ENCODE measurements at places on chromosomes 7 and 10.
A peak's percentile ranks its signal among the peaks of the same experiment; 100 is the strongest.

DNA sequence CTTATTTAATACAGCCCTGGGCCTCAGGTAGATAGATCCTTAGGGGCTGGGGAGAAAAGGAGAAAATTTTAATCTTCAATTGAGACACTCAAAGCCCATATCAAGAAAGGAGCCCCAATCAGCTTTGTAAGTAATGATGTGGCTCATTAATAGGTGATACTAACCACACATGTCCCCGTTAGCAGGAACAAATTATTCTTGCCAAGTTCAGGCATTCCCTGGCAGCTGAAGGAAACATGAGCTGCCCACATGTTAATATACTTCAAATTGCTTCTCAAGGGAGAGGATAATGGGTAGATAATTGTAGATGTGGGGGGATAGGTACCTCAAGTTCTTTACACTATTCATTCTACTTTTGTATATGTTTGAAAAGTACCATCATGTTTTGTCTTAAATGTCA lies 14.5 kb downstream of the IFIT5 start:
- DNase-seq: no peak

DNA sequence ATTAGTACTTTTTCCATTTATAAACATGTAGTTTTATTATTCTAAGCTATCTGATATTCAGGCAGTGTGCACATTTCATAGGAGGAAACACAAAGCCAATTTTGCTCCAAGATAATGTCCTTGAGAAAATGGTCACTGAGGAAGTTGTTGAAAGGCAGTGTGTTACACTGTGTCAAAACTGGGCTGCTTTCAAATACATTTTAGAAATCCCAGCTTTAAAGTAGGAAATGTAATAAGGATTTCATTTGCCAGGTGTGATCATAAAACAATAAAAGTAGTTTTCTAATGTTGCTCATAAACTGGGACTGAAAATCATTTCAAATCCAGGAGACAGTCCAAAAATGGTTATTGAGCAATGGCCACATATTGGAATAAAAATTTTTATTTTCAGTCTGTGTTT lies 80.1 kb downstream of the WDR37 start:
- no peak for DNase-seq

- DNase-seq: peak; percentile 72
These were observed 114.0 kb upstream of the COBL start for GRCh38 chr7:51430480-51431086.

GRCh38 chr7:130721486-130722277 lies 12.3 kb downstream of the KLF14 start:
- peak; percentile 82 for DNase-seq

- DNase-seq: no peak
These were observed 20.2 kb upstream of the SEM1 start for GRCh38 chr7:96729820-96730219.

GRCh38 chr10:60339757-60340156 lies 49.9 kb downstream of the ANK3 start:
- DNase-seq: no peak

- DNase-seq: no peak
These were observed 11.4 kb downstream of the KDM7A start for GRCh38 chr7:140165422-140165821.

GRCh38 chr7:141160246-141160860 lies 86.5 kb downstream of the TMEM178B start:
- no peak for DNase-seq

DNA sequence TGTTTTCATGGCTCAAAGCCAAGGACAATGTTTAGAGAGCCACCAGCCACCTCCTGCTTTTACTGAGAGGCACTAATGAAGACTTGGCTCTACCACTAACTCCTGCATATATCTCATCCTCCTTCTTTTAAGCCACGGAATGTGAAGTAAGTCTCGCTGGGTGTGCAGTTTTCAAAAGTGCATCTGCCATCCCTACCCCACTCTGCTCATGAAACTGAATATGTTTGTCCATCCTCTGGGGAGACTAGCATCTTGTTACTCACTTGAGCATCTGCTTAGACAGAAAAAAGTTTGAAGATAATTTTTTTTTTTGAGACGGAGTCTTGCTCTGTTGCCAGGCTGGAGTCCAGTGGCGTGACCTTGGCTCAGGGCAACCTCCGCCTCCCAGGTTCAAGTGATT lies 40.8 kb downstream of the EPDR1 start:
- DNase-seq: no peak

GRCh38 chr7:71707041-71707440 lies 575.1 kb downstream of the GALNT17 start:
- DNase-seq: no peak

- peak; percentile 50 for DNase-seq
These were observed 58.5 kb downstream of the PHYHIPL start for GRCh38 chr10:59234816-59235429.

- no peak for DNase-seq
These were observed 21.9 kb downstream of the CACNB2 start for GRCh38 chr10:18162021-18162627.

DNA sequence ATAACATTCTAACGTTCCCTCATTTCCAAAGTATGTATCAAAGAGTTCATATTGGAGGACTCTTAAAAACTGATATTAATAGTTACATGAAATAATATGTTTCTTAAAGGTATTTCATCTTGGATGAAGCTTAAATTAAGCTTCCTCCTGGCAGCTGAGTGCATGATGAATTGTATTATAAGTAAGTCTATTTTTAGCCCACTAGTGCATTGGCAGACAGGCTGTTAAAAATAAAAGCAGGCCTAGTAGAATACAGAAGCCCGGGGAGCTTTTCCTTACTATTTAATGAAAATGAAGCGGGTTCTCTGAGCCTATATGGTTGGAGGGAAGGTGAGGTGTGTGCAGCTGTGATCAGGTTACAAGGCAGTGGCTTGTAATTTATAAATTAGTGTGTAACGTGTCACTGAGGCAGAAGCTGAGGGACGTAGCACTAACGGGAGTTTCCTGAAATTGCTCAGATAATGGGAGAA lies 130.7 kb upstream of the KMT2E start:
- DNase-seq: no peak

DNA sequence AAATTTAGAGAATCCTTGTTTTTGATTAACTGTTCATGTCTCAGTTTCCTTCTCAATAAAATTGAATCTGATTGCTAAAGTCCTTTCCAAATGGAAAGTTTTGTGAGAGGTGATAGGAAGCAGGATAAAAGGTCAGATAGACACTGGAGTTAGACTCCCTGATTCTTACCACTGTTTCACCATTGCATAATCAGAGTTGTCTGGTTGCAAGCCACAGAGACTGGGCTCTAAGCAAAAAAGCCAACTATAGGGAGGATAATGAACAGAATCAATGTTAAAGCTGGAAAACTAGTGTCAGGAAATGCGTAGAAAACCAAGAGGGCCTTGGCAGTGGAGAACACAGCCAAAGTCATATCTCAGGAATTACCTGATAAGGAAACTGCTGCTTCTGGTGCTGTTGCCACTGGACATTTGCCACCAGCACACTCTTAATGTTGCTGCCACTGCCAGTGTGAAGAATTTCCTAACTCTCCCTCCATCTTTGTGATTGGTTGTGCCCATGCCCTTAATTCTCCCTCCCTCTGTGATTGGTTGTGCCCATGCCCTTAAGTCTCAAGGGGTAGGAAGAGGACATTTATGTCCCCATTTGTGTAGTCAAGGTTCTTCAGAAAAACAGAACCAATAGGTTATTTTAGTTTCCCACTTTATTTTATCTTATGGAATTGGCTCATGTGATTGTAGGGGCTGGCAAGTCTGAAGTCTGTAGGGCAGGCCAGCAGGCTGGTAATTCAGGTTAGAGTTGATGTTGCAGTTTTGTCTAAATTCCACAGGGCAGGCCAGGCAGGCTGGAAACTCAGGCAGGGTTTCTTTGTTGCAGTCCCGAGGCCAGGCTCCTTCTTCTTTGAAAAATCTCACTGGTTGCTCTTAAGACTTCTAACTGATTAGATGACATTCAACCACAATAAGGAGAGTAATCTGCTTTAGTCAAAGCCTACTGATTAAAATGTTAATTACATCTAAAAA lies 639.0 kb downstream of the REEP3 start:
- DNase-seq: no peak

GRCh38 chr7:108592646-108593201 lies 23.1 kb downstream of the DNAJB9 start:
- DNase-seq: peak; percentile 74

- DNase-seq: no peak
These were observed 50.0 kb downstream of the ESYT2 start for GRCh38 chr7:158779061-158780000.

GRCh38 chr7:83455612-83456011 lies 193.3 kb downstream of the SEMA3E start:
- no peak for DNase-seq

GRCh38 chr7:37462138-37462537 lies 13.5 kb upstream of the ELMO1 start:
- no peak for DNase-seq

DNA sequence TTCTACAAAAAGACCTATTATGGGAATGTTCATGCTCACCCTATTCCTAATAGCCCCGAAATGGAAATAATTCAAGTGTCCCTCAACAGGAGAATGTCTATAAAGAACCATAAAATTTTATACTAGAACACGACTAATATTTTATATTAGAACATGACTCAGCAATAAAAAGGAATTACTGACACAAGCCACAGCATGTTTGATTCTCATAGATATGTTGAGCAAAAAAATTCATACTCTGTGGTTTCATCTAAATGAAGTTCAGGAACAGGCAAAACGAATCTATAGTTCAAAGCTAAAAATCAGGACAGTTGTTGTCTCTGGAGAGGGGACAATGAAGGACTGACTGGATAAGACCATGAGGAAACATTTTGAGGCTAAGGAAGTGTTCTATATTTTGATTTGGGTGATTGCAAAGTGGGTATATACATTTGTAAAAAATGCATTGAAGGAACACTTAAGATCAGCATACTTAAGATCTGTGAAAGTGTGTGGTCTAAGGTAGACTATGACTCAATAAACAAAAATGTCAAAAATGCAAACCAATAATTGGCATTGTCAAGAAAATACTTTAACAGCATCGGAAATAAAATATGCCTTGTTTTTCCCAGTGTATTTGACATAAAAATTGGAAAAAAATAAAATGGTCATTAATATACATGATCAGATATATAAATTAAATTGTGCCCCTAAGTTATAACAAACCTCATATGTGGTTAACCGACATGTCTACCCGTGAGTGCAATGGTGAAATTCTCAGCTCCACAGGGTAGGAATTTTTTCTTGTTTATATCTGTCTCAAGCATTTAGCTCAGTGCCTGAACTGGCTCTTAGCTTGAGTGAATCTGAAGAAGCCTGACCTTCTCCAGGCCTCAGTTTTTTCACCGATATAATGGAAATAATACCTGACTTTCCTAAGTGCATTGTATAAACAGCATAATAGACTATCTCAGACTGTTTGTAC lies 124.9 kb upstream of the CTTNBP2 start:
- no peak for DNase-seq

GRCh38 chr7:24812305-24812945 lies 55.2 kb upstream of the GSDME start:
- DNase-seq: peak; percentile 49

DNA sequence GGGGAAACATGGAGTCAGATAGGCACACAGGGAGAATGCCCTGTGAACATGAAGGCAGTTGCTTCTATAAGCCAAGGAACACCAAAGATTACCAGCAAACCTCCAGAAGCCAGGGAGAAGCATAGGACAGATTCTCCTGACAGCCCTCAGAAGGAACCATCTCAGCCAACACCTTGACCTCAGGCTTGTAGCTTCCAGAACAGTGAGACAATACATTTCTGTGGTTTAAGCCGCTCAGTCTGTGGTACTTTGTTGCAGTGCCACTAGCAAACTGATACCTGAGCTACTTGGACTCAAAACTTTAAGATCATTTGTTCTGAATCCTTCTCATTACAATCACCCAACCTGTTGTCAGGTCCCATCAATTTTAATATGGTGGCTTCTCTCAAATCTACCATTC lies 31.2 kb downstream of the ABLIM1 start:
- no peak for DNase-seq

DNA sequence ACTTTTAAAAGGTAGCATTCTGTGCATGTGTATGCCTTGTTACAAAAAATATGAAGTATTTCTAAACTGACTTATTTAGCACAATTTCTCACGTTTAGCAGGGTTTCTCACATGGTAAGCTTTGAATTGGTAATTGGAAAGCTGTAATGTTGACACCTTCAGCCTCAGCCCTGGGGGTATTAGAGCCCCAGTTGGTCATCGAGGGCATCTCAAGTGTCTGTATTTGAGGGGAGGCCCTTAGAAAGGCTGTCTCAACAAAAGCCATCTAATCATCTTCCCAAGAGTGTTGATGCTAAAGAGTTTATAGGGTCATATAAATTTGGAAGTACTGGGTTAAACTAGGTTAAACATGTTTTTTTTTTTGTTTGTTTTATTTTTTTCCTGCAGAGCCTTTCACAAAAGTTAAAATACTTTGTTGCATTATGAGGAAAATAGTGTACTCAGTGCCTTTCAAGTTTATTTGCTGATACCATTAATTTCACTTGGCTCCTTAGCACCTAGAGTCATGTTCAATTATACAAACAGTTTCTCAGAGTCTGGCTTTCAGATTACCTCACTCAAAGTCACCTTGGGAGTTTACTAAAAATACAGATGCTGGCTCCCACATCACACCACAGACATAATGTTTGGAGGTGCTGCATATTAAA lies 134.0 kb downstream of the CD36 start:
- no peak for DNase-seq

GRCh38 chr7:100371561-100372171 lies 1.6 kb upstream of the PILRA start:
- DNase-seq: no peak

DNA sequence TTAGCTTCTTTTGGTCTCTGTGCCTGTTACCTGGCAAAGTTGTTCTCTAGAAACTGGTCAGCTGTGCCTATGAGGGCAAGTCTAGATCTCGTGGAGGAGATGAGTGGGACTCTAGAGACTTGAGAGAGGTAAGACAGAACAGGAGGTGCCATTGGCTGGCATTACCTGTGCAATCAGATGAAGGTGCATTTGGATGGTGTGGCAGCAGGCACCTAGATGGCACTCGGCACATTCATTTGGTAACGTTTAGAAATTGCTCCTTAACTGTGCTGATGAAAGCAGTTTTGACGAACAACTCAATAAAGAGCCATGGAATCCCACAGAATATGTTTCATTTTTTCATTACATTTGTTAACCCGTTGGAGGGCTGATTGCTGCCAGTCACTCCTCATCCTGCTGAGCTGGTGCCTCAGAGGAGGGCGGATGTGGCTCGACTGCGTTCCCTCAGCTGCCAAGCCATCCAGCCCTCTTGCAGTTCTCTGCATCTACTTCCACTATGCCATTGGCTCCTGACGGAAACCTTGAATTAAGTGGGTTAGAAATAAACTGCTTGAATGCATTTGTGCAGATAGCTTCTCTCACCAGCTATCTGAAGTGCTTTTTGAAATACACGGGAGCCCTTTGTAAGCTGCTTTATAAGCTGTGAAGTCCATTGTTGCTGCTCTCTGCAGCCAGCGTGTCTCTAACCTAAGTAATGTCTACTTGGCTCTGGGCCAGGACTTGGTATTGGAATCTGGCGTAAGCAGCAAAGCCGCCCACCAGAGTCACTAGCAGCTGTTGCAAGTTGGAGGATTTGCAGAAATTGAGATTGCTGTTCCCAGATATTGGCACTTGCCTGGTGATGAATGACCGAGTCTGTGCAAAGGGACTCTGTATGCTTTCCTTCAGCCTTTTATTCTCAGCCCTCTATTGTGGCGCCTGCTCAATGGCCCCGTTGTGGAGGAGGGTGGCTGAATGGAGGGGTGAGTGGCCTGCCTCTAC lies 87.4 kb downstream of the LRRC4 start:
- DNase-seq: peak; percentile 93
